Cortex of kidney (tissue), 1 donor: ENCODE measurements at places on chromosomes 7 and 10.

GRCh38 chr7:24793982-24794648 lies 36.9 kb upstream of the GSDME start:
- DNase-seq: no peak

- no peak for DNase-seq
Measured at GRCh38 chr10:48497780-48498770, 106.8 kb downstream of the ARHGAP22 start.

DNA sequence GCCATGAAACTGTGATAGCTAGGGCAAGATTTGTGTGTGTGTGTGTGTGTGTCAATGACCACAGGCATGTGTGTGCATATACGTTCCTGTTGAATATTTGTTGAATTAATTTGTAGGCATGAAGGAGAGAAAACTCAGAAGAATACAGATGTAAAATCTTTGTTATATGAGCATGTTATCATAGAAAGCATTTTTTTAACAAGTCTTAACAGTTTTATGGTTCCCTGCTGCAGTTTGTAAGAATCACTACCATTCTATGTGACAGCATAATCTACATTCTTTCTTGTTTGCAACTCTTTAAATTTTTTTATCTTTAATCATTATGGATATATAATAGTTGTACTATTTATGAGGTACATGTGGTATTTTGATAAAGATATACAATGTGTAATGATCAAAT lies 130.3 kb downstream of the CD36 start:
- no peak for DNase-seq

DNA sequence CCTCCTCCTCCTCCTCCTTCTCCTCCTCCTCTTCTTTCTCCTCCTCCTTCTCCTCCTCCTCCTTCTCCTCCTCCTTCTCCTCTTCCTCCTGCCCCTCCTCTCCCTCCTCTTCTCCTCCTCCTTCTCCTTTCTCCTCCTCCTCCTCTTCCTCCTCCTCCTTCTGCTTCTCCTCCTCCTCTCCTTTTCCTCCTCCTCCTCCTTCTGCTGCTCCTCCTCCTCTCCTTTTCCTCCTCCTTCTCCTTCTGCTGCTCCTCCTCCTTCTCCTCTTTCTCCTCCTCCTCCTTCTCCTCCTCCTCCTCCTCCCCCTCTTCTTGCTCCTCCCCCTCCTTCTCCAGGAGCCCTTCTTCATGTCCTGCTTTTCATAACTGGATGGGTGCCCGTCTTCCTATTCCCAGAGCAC lies 12.2 kb downstream of the PLXNA4 start:
- no peak for DNase-seq

- no peak for DNase-seq
Measured at GRCh38 chr10:75208181-75208580, 2.4 kb upstream of the VDAC2 start.

DNA sequence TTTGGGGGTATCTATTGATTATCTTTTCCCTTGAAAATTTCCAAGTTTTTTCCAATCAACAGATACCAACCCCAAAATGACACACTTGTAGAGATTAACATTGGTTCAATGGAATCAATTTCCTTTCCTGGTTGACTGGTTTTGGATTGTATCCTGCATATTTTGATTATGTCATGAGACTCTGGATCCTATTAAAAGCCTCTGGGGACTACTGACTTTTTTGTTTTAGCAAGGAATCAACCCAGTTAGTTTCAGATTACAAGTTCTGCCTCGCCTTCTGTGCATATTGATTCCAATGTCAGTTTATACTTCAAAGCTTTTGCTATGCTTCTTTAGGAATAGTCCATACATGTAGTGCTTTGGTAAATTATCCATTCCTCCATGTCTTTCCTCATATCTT lies 29.2 kb downstream of the COPG2 start:
- DNase-seq: no peak

- DNase-seq: no peak
Measured at GRCh38 chr10:26472492-26472778, 34.3 kb downstream of the APBB1IP start.

- no peak for DNase-seq
Measured at GRCh38 chr7:23680414-23681405, 711 bp downstream of the FAM221A start.

- DNase-seq: no peak
Measured at GRCh38 chr7:441684-442421, 77.8 kb downstream of the PDGFA start.

- DNase-seq: no peak
Measured at GRCh38 chr7:133552079-133552478, 299.2 kb downstream of the EXOC4 start.

DNA sequence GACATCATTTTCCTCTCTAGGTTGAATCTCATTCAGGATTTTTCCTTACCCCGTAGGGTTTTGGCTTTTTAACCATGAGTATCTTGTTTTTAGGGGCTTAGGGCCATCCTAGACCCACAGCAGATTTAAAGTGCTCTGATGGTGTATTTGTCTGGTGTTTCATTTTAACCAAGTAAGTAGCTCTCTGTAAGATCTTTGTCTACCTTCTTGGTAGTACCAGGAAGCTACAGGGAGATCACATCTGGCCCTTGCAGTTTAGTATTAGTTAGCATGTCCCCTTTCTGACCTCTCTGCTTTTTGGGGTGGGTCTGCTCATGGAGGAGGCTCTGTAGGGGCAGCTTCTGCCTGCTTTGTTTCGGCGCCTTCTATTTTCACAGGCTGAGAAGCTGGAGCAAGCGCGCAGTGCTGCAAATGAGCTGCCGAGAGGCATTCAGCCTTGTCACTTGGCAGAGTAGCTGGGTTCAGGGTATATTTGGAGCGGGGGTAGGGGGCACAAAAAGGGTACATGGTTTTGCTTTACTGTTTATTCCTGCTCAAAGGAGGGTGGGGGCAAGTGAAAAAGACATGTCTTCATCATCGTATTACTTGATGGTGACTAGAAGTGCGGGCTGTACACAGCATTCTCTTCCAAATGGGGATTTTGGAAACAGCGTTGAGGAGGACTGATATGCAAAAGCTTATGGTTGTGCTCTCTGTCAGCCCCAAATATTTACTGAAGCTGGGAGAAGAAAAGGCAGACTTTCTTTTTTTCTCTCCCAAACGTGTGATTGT lies 146.3 kb downstream of the CELF2 start:
- no peak for DNase-seq

DNA sequence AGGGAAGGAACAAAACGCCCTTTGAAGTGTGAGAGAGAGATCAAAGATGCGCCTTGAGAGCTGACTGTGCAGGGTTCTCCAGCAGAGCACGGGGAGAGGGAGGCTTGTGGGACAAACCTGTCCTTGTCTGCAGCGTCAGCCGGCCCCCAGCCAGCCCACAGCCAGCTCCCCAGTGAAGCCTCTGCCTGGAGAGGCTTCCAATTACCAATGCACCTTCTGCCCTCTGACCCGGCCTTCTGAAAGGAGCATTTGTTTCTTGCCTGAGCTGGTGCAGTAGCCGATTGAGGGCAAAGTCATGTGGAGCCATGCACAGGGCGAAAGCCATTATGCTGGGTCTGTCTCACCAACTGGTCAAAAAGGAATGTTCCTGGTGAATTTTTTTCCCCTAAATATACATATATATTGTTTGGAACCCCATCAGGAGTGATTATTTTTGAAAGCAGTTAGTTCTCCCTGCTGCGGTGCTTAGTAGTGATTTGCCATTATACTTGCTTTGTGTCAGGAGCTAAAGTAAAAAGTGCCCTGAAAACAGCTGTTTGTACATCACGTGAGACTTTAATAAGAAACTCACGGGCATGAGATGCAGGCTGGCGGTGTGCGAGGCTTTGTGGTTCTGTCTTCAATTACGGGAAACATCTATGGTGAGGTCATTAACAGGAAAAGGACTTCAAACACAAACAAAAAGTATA lies 268.6 kb downstream of the KLF6 start:
- DNase-seq: no peak

DNA sequence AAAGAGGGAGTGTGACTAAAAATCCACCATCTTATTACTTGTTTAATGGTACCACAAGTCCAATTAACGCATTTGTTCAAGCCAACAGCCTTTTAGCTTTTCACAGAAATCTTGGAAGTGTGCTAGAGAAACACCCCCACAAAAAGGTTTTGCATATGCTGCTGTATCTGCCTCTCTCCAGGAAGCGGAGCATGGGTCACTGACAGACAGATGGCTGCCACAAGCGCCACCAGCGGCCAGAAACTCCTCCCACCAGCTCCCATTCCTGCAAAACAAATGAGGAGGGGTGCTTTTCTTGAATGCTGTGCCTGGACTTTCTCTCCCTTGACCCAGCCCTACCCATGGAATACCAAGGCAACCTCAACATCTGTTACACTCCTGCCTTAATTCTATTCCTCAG lies 176.3 kb upstream of the LRGUK start:
- DNase-seq: no peak

GRCh38 chr10:89278034-89278535 lies 23.8 kb upstream of the IFIT2 start:
- no peak for DNase-seq

GRCh38 chr10:13511409-13511808 lies 17.4 kb downstream of the BEND7 start:
- DNase-seq: no peak

DNA sequence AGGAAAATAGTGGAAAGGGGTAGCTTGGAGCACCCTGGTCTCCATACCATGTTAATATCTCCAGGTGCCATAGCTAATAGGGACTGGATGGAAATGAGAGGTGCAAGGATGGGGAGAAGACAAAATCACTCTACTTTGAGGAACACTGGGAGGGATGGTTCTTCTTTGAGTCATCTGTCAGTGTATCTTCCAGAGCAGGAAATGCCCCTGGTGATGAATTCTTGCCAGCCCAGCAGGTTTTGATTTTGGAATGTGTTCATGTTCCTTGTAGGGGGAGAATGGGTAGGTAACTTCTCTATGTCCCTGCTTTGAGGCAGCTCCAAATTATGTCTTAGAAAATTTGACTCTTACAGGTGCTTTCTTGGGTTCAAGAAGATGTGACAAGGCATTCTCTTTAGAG lies 177.0 kb upstream of the GLI3 start:
- no peak for DNase-seq

- DNase-seq: no peak
Measured at GRCh38 chr7:80060218-80060806, 74.3 kb upstream of the GNAI1 start.

DNA sequence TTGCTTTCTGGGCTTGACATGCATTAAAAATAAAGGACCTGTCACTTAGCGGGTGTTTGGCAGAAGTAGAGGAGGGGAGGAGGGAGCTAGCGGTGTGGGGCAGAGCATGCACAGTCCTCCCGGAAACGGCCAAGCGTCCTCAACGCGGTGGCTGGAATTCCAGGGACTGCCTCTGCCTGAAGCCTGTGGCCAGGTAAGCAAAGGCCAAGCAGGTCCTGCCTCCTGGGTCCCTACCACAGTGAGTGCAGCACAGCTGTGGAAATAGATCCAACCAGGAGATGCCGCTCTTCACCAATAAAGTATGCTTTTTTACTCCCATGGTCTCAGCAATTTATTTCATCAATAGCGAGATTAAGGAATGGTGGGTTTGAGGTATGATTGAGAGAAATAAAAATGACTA lies 323.4 kb downstream of the WDR37 start:
- DNase-seq: no peak

DNA sequence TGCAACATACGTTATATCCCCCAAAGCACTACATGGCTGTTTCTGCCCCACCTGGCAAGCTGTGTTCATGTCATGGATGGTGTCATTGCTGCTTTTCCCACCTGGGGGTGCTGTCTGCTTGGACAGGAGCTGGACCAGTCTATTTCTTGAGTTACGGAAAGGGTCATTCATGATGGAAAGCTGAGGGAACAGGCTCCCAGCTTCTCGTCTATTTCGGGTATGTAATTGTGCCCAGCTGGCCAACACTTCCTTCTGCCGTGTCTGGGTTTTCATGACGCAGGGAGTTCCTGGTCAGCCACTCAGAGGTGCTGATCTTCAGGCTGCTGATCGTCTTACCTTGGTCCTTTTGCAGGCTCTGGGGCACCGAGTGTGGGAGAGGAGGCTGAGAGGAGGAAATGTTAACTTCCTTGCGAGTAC lies 8.6 kb downstream of the BTBD16 start:
- no peak for DNase-seq

DNA sequence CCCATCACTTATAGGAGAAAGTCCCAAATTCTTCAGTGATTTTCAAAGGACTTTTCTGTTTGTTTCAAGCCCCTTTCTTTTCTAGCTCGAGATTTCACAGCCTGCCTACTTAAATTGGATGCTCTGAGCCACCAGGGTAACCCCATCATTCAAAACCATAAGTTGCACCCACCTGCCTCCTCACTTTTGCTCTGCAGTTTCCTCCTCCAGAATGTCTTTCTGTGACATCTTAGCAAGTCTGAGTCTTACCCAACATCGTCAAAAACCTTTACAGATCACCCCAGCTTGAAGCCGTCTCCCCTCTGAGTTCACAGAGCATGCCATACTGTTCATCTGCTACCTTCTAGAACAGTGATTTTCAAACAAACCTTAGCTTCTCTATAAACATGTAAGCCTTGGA lies 64.3 kb upstream of the CACNB2 start:
- no peak for DNase-seq

- no peak for DNase-seq
Measured at GRCh38 chr7:128360359-128360678, 1.2 kb downstream of the PRRT4 start.

GRCh38 chr10:119997429-119997828 lies 104.9 kb downstream of the SEC23IP start:
- no peak for DNase-seq

GRCh38 chr7:2402687-2403013 lies 761 bp upstream of the CHST12 start:
- DNase-seq: no peak

DNA sequence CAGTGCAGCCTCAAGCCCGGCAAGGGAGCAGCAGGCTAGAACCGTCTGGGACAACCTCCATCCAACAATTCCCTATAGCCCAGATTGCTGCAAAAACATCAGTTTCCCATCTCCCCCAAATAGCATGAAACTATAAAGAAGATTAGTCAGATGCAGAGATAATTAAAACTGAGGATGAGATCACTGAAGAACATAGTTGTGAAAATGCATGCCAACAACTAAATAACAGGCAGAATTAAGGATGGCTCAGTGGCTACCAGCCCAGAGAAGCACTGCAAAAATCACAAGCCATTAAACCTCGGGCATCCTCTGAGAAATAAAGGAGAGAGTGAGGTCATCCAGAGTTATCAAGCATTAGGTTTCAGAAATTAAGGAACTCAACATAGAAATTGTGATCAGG lies 427.1 kb downstream of the TNS3 start:
- DNase-seq: no peak

DNA sequence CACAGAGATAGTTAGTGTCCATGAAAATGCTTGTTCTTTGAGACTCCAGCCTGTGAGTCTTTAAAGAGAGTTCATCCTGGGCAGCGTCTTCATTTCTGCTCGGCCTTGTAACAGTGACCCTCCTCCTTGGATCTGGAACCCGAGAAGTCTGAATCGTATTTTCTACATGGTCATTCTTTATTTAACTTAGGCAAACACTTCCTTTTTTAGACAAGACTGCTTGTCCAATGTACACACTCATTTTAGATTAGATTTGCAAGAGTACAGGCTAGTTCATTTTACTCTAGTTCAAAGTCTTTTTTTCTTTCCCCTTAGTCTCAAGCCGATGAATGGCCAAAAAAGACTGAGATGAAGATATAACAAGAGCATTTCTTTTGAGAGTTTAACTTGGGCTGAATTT lies 133.5 kb downstream of the CHN2 start:
- no peak for DNase-seq

- DNase-seq: no peak
Measured at GRCh38 chr10:131277969-131278368, 33.6 kb downstream of the TCERG1L start.
